ENCODE measurements at places on chromosomes 2 and 18.

DNA sequence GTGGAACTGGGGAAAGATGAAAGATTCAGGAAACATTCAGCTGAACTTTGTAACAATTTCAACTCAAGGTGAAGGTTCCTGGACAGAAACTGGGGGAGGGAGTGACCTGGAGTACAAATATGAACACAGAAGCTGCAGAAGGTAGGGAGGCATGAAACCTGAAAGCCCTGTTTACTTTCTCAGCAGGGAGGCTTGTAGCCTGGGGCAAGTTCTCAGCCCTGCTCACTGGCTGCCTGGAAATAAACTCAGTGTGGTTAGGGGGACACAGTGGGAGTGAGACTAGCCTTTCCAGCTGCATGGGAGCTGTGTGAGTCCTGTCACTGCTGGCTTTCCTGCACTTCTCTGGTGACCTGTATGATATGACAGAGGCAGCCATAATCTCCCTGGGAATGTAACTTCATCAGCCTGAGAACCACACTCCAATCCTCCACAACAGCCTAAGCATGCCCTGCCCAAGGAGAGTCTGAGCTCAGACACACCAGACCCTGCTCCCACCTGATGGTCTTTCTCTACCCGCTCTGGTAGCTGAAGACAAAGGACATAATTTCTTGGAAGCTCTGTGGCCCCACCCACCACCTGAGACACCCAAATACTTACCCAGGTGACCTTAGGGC is 77.0 kb downstream of the ZSWIM2 start:
- no peak for DNase-seq

DNA sequence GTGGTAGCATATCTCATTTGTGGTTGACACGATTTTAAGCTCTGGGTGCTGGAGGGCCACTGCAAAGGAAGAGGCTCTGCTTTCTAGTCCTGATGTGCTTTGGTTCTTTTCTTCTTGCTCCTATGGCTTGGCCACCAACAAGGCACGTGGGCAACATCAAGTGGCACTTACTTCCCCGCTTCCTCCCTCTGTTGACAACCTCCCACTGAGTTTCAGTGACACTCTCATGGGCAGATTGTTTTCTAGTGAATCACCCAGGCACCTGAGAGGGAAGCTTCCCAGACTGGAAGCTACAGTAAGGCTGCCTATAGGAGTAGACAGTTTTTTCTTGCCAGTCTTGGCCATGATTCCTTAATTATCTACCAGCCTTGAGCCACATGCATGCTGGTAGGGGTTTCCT is 89.0 kb downstream of the NBAS start:
- DNase-seq = no peak

DNA sequence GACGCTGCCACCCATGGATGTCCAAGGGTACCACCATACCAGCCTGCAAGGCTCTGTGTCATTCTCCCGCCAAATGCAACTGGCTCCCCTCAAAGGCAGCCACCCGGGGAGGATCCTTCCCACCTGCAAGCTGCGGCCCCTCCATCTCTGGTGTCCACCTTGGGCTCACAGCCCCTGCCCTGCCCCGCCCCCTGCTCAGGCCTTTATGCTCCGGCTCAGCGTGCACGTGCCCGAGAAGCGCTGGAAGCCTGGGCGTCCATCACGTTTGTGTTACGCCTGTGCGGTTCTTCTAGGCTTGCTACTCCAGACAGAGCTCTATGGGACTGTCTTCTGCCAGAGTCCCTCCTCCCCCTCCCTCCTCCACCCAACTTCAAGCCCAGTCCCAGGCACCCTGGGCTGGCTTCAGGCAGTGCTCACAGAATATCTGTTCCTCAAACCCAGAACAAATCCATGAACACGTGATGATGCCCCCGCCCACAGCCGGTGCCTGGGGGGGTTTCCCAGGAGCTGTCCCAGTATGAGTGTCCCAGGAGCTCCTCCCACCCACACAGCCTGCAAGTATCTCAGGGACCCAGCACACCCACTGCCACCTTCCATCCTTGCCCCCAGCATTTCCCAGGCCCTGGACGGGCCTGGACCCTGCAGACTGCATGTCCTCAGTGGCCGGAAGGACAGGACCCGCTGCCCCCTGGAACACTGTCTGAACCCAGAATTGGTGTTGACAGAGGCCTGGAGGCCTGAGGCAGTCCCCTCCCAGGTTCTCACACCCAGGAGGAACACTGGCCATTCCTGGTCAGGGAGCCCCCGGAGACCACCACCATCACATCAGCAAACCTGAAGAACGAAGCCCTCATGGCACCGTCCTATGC is 30.3 kb downstream of the KIF1A start:
- DNase-seq = no peak

GRCh38 chr2:112201696-112202430 is 53.0 kb downstream of the ZC3H8 start:
- no peak for DNase-seq

- no peak for DNase-seq
Measured at GRCh38 chr2:6442252-6442985, 423.3 kb downstream of the CMPK2 start.

- no peak for DNase-seq
Measured at GRCh38 chr2:10435820-10436204, 12.3 kb downstream of the ODC1 start.

GRCh38 chr2:47223980-47224379 is 68.9 kb upstream of the STPG4 start:
- DNase-seq = no peak

- DNase-seq = no peak
Measured at GRCh38 chr2:149586898-149587219, 716 bp downstream of the MMADHC start.

DNA sequence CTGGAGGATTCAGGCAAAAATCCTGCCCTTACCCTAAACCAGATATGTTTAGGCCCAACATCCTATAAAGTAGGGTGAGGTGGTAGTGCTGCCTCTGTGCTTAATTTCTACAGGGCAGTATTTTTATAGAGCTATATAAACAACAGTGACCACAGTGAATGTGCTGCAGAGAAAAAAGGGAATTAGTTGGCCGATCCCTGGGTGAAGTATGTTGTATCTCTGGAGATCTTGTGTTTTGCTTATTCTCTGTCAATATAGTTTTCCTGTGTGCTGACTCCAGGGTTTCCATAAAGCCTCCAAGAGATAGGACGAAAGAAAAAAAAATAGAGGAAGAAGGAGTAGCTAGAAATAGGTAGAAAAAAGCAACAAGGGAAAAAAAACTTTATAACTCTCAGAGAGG is 88.9 kb upstream of the THOC1 start:
- DNase-seq = no peak

DNA sequence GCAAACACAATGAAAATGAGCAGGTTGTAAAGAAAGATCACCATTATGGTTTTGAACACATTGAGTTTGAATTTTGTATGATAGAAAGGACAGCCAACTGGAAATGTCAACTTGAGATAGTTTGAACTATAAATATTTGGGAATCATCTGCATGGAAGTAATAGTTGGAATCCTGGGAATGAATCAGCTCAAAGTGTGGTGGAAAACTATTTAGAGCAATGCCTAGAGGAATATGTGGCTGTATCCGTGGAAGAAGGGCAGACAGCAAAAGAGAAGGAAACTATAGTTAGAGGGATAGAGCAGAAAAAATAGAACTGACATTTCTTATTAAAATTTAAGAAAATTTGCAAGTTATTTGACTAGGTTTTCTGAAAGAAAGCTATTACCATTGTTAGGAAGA is 112.5 kb upstream of the OTX1 start:
- no peak for DNase-seq

DNA sequence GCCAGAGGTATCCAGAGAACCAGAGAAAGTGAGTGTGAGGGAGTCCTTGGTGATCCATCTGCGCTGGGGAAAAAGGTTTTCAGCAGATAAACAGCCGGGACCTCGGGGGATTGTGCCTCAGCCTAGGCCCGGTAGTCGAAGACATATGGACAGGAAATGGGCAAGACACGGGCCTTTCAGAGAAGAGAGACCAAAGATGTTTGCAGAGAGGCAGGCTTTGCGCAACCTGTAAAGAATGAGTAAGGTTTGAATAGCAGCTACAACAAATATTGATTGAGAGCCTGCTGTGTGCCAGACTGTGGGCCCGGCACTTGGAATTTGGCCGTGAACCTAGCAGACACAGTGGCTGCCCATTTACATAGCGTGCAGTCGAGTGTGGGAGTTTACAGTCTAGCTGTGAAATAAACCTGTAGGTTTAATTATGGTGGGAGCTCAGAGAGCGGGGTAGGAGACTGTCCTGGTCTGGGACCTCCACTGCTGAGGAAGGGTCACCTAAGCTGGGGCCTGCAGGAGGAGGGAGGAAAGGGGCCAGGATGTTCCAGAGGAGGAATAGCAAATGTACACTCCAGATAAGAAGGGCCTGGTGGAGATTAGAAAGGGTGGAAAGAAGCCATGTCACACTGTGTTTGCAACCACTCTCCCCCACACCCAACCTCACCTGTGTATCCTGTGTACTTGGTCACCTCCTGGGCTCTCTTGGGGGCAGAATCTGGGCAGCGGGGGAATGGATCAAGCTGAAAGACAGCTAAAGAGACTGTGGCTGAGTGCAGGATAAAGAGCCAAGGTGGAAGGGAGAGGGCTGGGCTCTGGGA is 3.0 kb downstream of the SH2D6 start:
- no peak for DNase-seq

DNA sequence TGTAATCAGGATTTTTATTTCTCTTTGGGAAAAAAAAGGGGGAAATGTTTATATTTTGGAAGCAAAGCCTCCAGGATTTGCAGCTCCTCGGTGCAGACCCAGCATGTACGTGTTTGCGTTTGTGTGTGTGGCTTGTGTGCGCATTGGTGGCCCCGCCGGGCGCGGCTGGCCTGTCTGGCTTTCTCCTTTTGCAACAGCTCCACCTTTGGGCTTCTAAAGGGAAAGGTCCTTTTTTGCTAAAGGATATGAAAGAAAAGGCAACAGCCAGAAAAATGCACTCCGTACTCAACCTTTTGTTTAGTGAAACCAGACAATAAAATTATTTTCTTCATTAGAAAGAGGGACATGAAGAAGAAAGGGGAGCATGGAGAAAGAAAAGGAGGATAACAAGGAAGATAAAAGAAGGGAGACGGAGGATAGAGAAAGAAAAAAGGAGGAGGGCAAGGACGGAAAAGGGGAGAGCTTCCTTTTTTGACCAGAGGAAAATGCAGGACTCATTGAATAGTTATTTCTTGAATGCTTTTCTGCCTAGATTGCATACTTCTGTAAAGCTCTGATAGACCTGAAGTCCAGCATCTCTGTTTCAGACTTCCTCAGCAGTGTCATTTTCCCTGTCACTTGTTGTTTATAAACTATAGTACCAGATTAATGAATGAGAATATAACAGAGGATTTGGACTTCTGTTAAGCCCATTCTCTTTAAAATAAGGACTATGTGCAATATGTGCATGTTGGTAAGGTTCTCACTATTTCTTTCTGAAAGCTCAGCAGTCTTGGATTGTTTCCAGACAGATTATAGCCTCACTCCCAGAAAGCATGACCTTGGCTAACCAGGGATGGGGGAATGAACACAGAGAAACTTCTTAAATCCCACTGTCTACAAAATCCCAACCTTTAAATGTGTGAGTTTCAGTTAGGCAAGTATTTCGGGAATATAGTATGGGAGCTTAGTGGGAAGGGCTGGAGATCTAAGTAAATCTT is 563.1 kb upstream of the PIK3C3 start:
- DNase-seq = no peak

DNA sequence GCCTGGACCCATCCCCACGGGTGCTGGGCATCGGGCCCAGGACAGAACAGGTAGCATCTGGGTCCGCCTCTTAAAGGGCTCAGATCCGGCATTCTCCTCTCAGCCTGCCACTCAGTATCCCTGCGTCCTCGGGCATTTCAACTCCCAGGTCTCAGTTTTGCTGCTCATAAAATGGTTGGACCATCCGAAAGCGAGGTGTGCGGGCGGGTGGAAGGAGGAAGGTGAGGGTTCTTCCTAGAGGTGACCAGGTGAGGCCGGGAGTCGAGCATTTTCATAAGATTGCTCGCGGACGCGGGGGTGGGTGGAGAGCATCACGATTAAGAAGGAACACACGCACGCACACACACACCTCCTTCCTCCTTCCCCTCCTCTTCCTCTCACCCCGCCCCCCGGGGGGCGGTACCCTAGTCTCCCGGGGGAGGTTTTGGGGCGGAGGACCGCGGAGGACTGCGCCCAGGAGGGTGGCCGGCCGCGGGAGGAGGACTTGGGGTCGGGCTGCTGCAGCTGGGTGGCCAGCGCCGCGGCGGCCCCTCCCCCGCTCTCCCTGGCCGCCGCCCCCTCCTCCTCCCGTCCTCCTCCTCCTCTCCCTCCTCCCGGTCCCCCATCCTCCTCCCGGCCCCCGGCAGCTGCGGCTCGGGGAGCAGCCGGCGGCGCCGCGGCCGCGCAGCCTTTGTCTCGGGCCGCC is 97.9 kb upstream of the GPR45 start:
- no peak for DNase-seq

DNA sequence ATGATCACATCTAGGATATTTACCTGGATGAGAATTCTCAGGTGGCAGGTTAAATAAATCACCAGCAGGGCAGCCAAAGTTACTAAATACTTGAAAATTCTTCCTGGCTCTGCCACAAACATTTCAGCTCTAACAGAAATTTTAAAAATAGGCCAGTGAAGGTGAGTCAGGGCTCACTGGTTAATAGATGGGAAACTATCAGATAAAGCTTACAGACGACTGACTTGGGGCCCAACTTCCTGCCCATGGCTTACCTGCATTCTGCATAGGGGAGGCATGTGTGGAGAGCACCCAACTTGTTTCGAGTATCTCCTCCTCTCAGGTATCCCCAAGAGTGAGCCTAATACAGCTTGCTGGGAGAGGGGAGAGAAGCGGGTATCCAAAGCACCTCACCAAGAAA is 57.8 kb downstream of the SPRED2 start:
- DNase-seq = no peak

GRCh38 chr2:160429248-160430000 is 64.2 kb downstream of the RBMS1 start:
- no peak for DNase-seq

- no peak for DNase-seq
Measured at GRCh38 chr2:65639156-65639864, 206.9 kb upstream of the SPRED2 start.

DNA sequence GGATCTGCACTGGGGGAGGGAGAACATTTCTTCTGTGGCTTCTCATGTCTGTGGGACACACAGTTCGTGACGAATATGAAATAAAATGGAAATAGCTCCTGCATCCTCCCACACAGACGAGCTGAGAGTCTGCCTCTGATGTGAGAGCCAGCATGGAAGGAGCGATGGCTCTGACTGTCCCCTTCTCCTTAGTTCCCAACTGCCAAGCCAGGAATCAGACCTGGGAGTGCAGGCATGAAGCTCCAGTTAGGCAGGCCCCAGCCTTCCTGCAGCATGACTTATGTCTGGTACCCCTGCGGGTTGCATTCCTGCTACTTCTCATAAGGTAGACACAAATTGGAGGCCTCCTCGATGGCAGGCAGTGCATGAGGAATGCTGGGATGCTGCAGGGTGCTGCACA is 56.2 kb downstream of the PRKCE start:
- no peak for DNase-seq

DNA sequence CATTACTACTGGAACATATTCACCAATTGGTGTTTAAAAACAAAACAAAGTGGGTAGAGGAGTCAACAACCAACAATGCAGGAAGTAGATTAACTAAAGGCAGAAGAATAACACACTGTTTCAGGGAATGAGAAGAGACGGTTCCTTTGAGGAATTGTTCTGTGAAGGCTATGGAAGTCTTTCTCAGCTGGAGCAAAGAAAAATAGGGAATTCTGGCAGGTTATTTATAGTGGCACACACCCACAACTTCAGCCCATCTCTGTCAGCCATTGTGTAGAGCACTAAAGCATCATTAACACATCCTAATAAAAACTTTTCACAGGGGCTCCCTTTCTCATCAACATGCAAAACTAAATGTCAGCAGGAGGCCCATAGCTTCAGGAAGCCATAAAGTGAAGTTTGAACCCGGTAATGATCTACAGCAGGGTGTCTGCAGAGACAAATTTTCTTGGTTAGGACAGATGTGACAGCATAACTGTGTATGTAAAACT is 113.6 kb downstream of the CDH2 start:
- DNase-seq = no peak

- no peak for DNase-seq
Measured at GRCh38 chr18:12593866-12594265, 64.0 kb downstream of the SPIRE1 start.
